Fibroblast of skin of back (primary cell): ENCODE measurements at places on chromosomes 13 and 19.

- peak; percentile 67 for DNase-seq
Observed at GRCh38 chr13:99916366-99917103, 55.0 kb downstream of the ZIC5 start.

- peak; percentile 48 for DNase-seq
Observed at GRCh38 chr19:12090807-12091206, 26.3 kb downstream of the ZNF844 start.

GRCh38 chr19:31946491-31946890, 398.9 kb upstream of the ZNF507 start:
- no peak for DNase-seq

DNA sequence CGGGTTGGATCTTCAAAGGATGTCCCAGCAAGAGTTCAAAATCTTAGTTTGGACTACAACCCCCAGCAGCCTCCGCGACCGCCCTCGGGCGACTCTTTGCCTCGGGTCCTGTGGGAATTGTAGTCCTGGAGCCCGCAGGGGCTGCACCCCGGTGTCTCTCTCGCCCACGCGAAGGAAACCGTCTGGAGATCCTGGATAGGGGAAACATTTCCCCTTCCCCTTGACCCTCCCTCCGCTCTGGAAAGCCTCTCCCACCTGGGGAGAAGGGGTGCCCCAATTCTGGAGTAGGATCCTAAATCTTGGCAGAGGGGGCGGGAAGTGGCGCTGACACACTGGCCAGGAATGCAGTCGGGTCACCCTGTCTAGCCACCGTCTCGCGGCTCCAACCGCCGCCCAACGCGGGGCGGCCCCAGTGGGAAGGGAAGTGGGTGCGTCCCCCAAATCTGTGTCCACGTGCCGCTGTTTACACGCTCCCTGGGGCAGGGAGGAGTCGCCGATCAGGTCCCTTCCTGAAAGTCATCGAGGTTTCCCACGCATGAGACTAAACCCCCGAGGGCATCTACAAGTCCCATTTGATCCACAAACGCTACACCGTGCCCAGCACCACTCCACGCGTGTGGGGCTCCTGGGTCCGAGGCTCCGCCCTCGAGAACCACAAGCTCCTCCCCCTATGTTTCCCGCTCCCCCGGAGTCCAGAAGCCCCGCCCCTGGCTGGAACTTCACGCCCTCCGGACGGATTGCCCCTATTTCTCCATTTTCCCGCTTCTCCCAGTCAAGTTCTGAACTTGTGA, 761 bp upstream of the PPP1R13L start:
- peak; percentile 97 for DNase-seq

DNA sequence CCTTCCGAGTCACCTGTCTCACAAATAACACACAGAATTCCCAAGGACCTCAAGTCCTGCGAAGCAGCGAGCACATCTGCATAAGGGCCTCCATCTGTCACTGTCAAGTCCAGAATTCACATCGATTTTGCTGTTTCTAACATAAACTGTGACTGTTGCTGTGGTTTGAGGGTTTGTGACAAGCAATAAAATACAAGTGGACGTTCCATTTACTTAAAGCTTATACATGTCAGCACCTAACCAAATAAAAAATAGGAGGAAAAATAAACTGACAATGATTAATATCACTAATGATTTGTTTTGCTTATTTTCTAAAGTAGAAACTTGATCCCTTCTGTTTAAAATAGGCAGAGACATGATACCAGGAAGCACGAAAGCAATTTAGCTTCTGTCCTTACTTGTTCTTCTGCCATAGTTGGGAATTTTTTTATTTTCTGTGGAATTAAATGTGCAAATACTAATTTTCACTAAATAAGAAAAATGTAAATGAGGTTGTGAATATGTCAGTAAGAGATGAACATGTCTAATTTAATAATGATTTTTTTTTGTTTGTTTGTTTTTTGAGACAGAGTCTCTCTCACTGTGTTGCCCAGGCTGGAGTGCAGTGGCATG, 279.1 kb downstream of the FGF9 start:
- no peak for DNase-seq

DNA sequence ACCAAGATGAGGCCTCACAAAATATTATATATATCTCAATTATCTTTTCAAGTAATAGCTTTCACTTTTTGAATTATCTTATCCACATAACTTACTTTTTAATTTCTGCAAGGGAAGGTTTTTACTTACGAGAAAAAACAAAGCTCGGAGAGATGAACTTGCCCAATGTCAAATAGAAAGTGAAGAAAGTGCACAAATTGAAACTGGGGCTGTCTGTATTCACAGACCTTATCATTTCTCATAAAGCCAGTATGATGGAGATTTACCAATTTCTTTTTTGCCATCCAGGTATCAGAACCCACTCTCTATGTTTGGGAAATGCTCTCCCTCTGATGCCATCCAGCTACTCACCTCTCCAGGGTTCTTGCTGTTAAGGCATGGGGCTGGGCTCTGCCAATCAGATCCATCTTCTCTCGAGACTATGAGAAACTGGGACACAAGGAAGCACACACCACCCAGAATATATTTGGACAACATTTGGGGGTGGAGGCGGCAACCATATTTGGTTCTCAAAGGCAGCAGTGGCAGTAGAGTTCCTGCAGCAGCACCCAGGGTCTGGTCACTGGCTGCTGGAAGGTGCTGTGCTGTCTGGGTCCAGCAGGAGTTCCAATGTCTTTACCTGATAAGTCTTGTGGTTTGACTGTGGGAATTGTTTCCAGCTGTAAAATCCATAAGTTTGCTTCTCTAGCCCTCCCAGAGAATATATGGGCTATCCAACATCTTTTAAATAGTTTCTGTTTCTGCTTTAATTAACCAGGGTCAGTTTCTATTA, 45.8 kb upstream of the SCEL start:
- DNase-seq, result no peak

- no peak for DNase-seq
Observed at GRCh38 chr13:110562696-110563462, 1.4 kb upstream of the RAB20 start.

- no peak for DNase-seq
Observed at GRCh38 chr13:100547791-100548201, 40.8 kb downstream of the GGACT start.

GRCh38 chr19:39826311-39826945, 7.5 kb downstream of the DYRK1B start:
- DNase-seq, result no peak

- DNase-seq, result no peak
Observed at GRCh38 chr19:29431332-29431731, 94.5 kb upstream of the VSTM2B start.

- peak; percentile 35 for DNase-seq
Observed at GRCh38 chr13:106570299-106570852, 2.4 kb upstream of the ARGLU1 start.

DNA sequence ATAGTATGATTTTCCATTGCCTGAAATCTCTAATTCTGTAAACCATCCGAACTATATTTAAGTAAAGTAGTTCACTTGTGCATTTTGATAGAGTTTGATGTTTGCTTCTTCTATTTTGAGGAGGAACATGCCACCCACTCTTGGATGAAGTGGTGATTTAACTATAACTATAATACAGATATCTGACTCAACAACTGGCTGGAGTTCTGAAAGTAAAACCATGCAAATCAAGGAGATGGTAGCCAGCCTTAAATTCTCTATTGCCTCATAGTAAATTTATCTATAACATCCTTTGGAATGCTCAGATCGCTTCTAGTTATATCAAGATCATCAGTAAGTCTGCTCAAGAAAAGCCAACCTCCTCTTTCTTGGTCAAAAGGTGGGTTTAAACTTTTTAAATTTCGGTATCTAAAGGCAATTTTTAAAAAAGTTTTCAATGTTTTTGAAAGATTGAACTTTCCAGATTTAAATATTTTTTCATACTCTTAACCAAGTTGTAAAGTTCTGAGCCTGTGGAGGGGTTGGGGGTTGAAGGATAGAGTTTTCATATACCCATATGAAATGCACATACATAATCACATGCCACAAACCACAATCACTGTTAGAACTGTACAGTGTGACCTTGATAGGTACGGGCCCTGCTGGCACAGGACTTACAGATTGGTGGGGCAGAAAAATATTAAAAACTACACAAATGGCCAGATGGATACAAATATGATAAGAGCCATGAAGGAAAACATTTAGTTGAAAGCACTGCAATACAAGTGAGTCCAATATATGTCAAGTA, 90.5 kb upstream of the RFC3 start:
- DNase-seq, result no peak

GRCh38 chr13:111952032-111952431, 114.9 kb upstream of the SOX1 start:
- no peak for DNase-seq

GRCh38 chr13:105329359-105329758, 1206.1 kb downstream of the EFNB2 start:
- DNase-seq, result no peak

DNA sequence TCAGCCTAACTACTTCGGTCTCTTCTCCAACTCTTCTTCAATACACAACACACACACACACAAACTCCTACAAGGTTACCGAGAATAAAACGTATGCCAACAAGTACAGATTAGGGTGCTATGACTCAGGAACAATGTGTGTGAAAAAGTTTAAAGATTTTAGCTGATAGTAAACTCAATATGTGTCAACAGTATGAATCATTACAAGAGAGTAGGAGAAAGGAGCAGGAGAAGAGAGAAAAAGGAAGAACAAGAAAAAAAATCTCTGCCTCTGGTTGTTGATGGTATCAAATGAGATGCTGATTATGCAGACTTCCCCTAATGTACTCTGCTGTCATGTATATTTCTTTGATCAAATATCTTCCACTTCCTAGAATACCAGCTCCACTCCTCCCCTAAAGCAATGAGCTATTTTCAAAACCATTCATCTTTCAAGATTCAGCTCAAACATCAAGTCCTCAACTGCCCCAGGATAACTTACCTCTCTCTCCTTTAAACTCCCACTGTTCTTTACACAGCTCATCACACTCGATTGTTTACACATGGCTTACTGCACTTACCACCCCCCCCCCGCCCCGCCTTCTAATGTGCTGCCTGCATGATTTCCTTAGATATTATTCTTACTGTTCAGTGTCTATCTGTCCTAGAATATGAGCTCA, 95.6 kb downstream of the FAM216B start:
- peak; percentile 85 for DNase-seq

DNA sequence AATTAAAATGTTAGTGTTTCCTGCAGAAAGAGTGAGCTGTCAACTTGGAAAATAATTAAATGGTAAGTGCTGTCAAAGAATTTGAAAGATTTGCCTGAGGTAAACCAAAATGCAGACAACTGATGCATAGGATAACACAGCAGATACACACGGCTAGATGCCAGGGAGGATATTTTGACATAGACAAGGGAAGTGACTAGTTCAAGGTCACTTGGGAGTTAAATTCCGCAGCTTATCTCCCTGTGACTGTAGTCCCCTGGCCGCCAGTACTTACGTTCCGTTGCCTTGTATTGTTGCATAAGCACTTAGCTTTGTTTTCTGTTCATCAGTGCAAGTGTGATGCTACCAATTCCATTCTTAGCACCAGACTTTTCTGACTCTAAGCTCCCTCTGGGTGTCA, 247.3 kb upstream of the MAB21L1 start:
- peak; percentile 57 for DNase-seq

DNA sequence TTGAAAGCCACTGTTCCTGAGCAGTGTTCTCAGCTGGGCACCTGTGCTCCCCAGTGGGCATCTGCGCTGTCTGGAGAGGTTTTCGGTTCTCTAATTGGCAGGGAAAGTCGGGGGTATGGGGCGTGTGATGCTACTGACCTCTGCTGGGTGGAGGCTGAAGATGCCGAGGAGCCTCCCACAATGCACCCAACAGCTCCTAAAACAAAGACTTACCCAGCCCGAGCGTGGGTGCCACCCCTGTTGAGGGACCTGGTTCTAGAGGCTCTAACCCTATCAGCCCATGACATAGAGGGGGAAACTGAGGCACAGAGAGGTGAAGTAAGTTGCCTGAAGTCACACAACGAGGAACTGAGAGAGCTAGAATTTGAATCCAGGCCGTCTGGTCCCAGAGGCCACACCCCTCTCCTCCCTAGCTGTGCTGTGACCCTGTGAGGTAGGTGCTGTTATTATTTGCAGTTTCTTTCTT, 2.3 kb downstream of the SPACA4 start:
- DNase-seq, result peak; percentile 49

- no peak for DNase-seq
Observed at GRCh38 chr19:50154529-50154928, 8.6 kb downstream of the IZUMO2 start.
